Right atrium auricular region (tissue), 2 donors: ENCODE measurements at places on chromosomes 11 and 22. TPM values are rescaled to one million over a fixed set of nuclear protein-coding genes. Genes with fewer than 3 reads are reported as not detected.

The ALG8 gene
- 22.5 TPM for total RNA-seq

The RAB39A gene
- 0.71 TPM for total RNA-seq

- DNase-seq = no peak
- H3K27me3 ChIP-seq = no peaks in the 10 kb centered on the region
- no peak overlapping the region for H3K27ac ChIP-seq
- H3K4me3 ChIP-seq = no peak overlapping the region
Measured at GRCh38 chr11:115931548-115932083, 427.4 kb upstream of the CADM1 start.

GRCh38 chr22:25729016-25729995 lies 12.7 kb upstream of the MYO18B start:
- H3K27me3 ChIP-seq = no peaks in the 10 kb centered on the region
- peak; percentile 50 for DNase-seq
- H3K4me3 ChIP-seq = no peak overlapping the region
- no peaks in the 10 kb centered on the region for H3K4me1 ChIP-seq
- no peaks in the 10 kb centered on the region for H3K36me3 ChIP-seq

- DNase-seq = no peak
- H3K4me1 ChIP-seq = no peaks in the 10 kb centered on the region
- no peak overlapping the region for H3K4me3 ChIP-seq
Measured at GRCh38 chr11:30106222-30107181, 89.7 kb upstream of the KCNA4 start.

- H3K27ac ChIP-seq = no peak overlapping the region
- no peak overlapping the region for H3K4me3 ChIP-seq
- DNase-seq = no peak
- H3K36me3 ChIP-seq = no peaks in the 10 kb centered on the region
- no peaks in the 10 kb centered on the region for H3K4me1 ChIP-seq
Measured at GRCh38 chr11:69832561-69833413, 13.6 kb upstream of the FGF3 start.

- no peaks in the 10 kb centered on the region for H3K27me3 ChIP-seq
- no peak overlapping the region for H3K4me3 ChIP-seq
- H3K36me3 ChIP-seq = no peaks in the 10 kb centered on the region
- DNase-seq = no peak
- H3K4me1 ChIP-seq = no peaks in the 10 kb centered on the region
- H3K27ac ChIP-seq = no peak overlapping the region
Measured at GRCh38 chr11:57191311-57192219, 9.8 kb downstream of the LRRC55 start.

DNA sequence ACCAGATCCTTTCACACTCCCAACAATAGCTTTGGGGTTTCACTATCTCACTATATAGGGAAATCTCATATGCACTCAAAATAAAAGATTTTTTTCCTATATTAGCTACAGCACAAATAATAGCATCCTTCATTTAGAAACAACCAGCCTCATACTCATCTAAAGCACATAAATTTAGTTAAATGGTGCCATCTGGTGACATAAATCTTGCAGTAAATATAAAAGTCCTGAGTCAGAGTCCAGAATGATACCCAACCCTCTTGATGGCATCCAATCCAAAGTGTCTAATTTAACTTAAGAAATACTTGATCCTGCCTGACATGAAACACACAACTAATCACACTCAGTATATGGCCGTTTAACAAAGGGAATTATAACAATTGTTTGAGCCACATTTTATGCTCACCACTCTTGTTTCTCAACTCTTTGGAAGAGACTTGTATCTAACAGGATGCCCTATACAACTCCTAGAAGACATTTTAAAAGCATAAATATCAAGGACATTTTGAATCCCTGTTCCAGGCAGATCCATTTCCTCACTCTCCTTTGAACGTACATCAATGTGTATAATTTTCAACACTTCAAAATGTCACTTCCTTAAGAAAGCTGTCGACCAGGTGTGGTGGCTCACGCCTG lies 36.2 kb downstream of the DLG2 start:
- H3K27ac ChIP-seq = no peak overlapping the region
- no peaks in the 10 kb centered on the region for H3K27me3 ChIP-seq
- no peak overlapping the region for H3K4me3 ChIP-seq
- H3K4me1 ChIP-seq = no peaks in the 10 kb centered on the region
